ENCODE measurements at places on chromosomes 2 and 18. TPM values are rescaled to one million over a fixed set of nuclear protein-coding genes. Genes with fewer than 3 reads are reported as not detected.

DNER gene
- total RNA-seq: 1.7 TPM

DNA sequence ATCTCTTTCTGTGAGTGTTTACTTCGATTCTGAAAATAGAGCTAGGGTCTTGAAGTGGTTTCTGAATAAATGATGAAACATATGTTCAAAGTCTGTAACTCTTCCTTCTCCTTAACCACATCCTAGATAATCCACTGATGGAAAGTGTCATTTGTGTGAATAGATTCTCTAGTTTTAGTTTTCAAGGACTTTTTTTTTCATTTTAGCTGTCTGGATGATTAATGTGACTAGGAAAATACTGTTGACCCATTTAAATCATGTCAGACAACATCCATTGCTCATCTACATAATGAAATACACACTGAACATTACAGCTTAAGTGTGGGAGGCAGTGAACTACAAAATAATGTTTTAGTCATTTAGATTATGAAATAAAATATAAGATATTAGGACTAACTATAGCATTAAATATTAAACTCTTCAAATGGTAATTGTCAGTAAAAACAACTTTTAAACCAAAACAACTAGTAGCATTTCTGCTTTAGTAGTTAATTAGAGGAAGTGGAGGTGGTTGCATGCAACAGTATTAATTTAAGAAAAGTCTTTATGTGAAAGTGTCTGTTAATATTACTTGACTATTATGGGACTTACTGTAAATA is 39.1 kb upstream of the DLX1 start:
- H3K27me3 ChIP-seq: no peaks in the 10 kb centered on the region
- no peak overlapping the region for H3K27ac ChIP-seq
- H3K36me3 ChIP-seq: no peaks in the 10 kb centered on the region
- DNase-seq: no peak
- no peaks in the 10 kb centered on the region for H3K4me1 ChIP-seq

GKN2 gene
- not detected for total RNA-seq

DNA sequence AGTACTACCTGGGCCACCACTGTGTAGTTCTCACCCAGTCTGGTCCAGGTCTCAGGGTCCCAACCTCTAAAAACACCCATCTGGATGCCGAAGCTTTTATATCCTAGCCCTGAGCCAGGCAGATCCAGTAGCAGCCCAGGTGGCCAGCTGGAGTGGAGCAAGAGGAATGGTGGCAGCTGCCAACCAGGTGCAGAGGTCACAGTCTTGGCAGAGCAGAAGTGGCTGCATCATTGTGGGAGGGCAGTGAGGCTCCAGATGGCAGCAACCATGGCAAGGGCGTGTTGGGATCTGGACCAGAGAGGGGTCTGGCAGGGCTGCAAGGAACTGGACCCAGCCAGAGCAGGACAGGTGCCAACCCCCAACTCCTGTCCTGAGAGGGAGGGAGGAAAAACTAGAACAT is 72.2 kb upstream of the AGAP1 start:
- DNase-seq: no peak
- no peaks in the 10 kb centered on the region for H3K27me3 ChIP-seq
- no peak overlapping the region for H3K4me3 ChIP-seq
- H3K27ac ChIP-seq: no peak overlapping the region
